ENCODE measurements at places on chromosomes 7 and 10.

DNA sequence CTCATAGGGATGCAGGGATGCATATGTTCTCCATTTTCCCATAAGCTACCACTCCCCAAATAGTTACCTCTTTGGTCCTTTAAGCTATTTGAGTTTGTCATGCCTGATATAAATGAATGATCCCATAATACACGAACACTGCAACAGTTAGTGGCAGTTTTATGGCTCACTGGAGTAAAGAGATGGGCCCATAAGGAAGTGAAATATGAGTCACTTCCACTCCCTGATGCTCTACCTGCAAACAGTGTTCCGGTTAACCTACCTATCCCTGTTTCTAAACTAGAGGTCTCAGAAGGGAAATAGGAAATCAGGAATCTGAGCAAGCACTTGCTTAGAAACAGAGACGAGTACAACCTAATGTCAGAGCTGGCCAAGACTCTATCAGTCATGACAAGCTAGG lies 71.7 kb downstream of the CALD1 start:
- no peak for DNase-seq

- DNase-seq: no peak
These were observed 19.7 kb upstream of the BNIP3 start for GRCh38 chr10:132001238-132001972.

DNA sequence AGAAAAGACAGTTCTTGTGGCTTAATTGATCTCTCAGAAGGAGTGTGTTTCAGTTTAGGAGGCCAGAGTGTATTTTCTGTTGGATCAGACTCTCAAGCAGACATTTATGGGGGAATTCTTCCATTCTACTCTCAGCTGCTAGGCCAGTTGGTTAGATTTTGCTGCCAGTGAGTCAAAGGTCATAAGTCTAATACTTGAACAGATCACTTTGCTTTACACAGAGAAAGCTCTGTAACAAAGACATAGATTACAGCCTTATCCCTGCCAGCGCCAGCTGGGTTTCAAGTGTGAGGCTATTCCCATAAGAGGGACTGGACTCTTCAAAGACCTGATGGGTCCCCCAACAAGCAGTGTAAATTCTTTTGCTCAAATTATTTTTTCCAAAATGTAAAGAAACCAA lies 145.6 kb upstream of the SEMA3C start:
- DNase-seq: no peak

GRCh38 chr10:79380125-79380945 lies 33.1 kb downstream of the PPIF start:
- no peak for DNase-seq

DNA sequence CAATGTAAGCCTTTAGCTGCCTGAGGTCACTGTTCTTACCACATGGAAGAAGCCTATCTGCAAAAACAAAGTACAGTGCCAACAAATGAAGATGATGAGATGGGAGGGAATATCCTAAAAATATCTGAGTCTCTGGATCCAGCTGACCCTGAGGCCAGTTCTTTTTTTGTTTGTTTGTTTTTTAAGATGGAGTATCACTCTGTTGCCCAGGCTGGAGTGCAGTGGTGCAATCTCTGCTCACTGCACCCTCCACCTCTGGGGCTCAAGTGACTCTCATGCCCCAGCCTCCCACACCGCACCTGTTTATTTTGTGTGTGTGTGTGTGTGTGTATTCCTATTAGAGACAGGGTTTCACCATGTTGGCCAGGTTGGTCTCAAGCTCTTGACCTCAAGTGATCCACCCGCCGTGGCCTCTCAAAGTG lies 44.9 kb downstream of the HYCC1 start:
- no peak for DNase-seq

GRCh38 chr7:142563470-142563869 lies 185.8 kb upstream of the PRSS1 start:
- no peak for DNase-seq

- no peak for DNase-seq
These were observed 63.0 kb upstream of the SP4 start for GRCh38 chr7:21364801-21365271.

- DNase-seq: no peak
These were observed 46.5 kb downstream of the DLD start for GRCh38 chr7:107937531-107937930.

DNA sequence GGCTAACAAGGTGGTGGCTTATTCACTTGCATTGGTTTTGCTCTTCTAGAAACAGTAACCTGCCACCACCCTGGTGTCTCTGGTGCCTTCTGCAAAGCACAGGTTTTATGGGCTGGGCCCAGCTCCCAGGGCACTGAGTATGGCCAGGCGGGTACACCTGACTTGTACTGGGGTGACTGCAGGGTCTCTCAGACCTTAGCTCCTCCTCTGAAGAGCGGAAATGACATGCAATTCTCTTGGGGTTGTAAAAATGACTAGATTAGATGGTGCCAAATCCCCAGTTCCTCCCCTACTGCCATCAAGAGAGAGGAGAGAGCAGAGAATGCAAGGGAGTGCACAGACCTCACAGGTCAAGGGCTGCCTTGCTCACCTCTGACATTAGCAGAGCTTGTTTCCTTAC lies 14.7 kb downstream of the ESYT2 start:
- no peak for DNase-seq

- DNase-seq: no peak
These were observed 112.5 kb downstream of the MAD1L1 start for GRCh38 chr7:2120251-2120660.

GRCh38 chr10:13390604-13391522 lies 42.8 kb upstream of the SEPHS1 start:
- no peak for DNase-seq

DNA sequence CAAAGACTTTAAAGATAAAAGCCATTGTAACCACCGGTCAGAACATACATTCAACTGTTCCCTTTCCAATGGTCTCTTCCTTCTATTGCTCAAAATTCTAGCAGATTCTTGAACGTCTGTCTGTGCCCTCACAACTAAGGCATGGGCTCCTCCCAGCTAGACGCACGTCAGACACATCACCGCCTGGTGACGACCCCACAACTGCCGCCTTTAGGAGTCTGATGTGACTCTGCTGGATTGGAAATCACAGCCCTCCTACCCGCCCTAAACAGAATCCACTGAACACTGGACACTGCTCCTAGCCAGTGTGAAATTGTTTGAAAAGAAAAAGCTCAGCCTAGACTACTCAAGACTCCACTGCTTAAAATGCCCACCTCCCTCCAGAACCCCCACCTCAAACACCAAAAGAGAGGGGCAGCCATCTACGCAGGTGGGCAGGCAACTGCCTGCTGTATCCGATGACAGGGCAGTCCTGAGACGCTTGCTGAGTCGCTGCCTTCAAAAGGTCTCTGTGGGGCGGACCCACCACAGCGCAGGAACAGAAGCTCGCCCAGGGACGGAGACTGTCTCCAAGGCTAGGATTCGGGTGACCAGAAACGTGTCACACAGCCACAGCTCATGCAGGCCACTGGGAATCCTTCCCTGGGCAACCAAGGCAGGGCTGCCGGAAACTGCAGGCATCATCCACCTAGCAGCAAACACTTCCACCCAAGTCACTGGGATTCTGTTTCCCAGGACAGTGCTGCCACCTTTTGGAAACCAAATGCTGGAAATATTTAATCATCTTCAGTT lies 34.7 kb downstream of the GSDME start:
- no peak for DNase-seq
